ENCODE measurements at places on chromosomes 6 and 20. TPM values are rescaled to one million over a fixed set of nuclear protein-coding genes. Genes with fewer than 3 reads are reported as not detected.
A peak's percentile ranks its signal among the peaks of the same experiment; 100 is the strongest.

DNA sequence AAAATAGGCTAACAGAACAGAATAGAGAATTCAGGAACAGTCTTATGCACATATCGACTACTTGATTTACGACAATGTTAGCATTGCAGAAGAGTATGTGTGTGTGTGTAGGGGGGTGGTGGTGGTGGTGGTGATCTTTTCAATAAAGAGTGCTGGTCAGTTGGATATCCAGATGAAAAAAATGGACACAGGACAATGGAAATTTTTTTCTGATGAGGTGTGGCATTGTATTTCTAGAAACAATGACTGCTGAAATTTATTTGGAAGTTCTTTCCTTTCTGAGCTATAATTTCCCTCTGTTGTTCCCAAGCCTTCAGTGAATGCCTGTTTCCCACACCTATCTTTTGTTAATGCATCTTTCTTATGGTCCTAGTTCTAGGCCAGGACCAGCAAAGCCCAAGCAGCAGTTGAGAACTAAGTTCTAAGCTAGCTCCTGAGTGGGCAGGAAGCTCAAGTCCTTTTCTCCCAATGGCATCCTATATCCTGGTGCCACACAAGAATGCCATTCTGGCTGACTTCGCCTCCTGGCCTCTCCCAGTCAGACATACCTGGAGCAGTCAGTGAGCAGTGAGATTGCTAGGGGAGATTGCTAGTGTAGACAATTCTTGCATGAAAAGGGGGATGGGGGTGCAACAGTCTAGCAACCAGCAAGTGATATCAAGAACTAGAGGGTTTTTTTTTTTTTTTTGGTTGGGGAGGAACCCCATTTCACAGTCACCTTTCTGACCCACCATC is 1.2 kb upstream of the TOX2 start:
- DNase-seq: no peak

GRCh38 chr6:127383988-127384387 is 40.6 kb upstream of the ECHDC1 start:
- DNase-seq: no peak

DNA sequence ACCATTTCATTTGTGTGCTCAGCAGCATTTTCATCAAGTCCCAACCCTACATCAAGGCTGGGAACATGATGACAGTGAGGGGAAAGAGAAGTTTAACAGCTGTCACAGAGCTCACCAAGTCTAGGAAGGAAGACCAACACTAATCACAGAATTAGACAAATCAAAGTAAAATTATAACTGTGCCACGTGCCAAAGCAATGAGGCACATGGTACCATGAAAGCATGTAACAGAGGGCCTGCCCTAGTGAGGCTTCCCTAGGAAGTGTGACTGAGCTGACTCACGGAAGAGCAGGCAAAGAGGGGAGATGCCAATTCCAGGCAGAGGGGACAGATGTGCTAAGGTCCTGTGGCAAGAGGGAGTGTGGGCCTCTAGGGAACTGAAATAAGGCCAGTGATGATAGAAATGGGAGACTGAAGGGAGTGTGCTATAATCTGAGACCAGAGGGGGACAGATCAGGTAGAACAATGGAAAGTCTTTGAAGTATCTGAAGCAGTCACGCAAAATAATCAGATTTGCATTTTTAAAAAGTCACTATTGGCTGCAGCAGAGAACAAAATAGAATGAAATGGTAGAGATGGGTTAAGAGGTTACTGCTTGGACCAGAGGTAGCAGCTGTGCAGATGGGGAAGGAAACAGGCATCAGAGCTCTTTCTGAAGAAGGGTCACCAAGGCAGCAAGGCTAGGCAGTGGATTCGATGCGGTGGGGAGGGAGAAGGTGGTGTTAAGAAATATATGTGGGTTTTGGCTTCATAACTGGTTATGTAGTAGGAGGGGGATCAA is 86.8 kb downstream of the GPR6 start:
- no peak for DNase-seq

GRCh38 chr6:52389626-52390360 is 27.8 kb downstream of the PAQR8 start:
- DNase-seq: peak; percentile 26

- DNase-seq: no peak
Observed at GRCh38 chr6:156174031-156174890, 602.9 kb upstream of the ARID1B start.

DNA sequence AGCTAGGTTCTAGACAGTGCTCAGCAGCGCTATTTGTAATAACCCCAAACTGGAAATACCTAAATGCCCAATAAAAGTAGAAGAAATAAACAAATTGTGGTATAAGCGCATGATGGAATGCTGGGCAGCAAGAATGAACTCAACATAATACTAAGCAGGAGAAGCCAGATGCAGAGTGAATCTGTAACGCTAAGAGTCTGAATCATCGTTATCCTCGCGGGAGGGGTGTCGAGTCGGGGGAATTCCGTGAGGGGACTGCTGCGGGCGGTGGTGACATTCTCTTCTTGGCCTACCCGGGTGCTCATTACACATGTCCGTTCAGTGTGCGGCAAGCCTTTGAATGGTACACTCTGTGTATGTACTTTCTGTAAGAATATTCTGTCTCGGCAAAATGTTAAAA is 83.7 kb downstream of the SULF2 start:
- no peak for DNase-seq

DNA sequence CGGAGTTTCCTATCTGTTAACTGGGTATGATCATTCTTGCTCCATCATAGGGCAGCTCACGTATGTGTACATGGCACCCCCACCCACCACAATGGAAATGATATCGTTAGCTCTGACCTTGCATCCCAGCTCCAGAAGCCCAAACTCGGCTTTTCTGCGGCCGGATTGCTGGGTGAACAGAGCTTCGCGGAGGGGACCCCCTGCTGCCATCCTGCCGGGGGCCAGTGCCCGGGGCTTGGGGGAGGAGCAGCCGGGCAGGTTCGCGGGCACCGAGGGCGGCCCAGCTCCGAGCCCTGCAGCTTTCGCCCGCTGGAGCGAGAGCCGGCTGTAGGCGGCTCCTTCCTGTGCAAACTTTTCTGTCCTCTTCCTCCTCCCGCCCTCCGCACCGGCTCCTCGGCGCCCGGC is 24.9 kb upstream of the FUCA2 start:
- DNase-seq: peak; percentile 58

DNA sequence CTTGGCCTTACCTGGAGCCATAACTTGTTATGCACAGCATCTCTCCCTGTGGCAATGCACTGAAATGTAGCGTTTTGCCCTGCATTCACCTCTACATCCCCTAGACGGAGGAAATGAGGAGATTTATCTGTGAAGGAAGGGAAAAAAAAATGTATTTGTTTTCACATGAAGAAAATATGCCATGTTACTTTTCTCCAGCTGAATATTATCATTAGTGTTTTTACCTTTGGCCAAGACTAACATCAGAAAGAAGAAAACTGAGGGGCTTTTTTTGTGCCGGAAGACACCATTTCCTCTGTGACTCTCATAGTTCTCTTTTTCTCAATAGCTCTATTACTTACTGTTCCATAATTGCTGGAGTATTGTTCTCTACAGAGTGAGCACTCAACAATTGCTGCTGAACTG is 280.4 kb downstream of the PTPRK start:
- no peak for DNase-seq

GRCh38 chr6:35634316-35634715 is 54.4 kb downstream of the FKBP5 start:
- DNase-seq: no peak

DNA sequence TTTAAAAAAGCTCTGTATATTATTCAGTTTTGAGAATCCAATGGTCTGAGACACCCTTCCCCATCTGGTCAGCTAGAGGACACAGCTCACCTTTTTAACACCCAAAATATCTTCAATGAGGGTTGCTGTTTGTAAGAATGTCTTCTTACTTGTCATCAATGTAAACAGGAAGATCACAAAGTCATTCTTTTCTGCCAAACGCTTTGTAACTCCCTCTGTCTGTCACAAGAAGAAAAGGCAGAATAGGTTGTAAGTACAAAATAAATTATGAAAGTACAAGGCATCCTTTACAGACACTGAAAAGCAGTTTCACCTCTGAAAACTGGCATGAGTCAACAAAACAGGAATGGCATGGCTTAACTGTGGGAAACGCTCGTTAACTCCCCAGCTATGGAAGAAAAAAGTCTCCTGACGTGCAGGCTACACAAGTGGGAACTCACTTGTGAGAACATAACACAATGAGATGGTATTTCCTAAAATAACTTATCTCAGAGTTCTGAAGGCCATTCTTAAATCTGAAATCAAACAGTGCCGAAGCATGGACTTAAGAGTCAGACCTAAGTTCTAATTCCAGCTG is 42.7 kb downstream of the TRPC4AP start:
- DNase-seq: no peak

The BTN1A1 gene
- not detected for polyA plus RNA-seq

The SLC17A1 gene
- not detected for polyA plus RNA-seq

The WFDC5 gene
- not detected for polyA plus RNA-seq

The ULBP3 gene
- polyA plus RNA-seq: 2.5 TPM

The ZC2HC1B gene
- not detected for polyA plus RNA-seq
